ENCODE measurements at places on chromosomes 6 and 20.

DNA sequence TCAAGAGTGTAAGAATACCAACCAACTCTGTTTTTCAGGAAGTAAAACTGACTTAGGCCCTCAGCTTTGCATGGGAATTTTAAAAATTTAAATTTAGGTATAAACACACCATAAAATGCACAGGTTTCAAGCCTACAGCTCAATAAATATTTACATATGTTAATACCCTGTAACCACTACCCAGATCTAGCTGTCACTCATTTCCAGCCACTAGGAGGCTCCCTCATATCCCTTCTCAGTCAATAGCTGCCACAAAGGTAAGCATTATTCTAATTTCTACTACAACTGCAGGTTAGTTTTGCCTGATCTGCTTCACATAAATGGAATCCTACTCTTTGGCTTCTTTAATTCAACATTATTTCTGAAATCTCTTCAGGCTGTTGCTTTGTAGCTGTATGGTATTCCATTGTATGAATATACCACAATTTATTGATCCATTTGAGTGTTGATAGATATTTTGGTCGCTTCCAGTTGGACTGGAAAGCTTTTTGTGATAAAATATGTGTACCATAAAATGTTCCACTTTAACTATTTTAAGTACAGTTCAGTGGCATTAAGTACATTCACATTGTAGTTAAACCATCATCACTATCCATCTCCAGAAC, 32.5 kb upstream of the MEI4 start:
- DNase-seq, result no peak

GRCh38 chr6:138107078-138107751, at the start of gene PERP:
TSS of gene PERP (minus strand) at chr6:138107419. CDS start at chr6:138107340, 79 bp downstream.
- DNase-seq, result peak; percentile 90

DNA sequence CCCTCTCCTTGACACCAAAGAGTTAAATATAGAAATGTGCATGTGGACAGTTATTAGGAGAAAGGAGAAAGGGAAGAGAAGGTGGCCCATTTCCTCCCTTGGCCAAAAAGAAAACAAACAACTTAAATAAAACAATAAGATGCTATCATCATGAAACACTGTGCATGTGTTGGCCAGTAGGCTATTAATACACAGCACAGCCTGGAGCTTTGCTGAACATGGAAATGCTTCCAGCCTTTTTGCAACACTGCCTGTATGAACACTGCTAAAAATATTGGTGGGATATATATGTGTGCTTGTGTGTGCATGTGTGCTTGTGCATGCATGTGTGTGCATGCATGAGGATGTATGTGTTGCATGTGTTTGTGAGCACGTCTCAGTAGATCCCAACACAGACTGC, 100.4 kb downstream of the LY86 start:
- DNase-seq, result no peak

GRCh38 chr6:15530411-15530810, 132.4 kb downstream of the DTNBP1 start:
- DNase-seq, result no peak

DNA sequence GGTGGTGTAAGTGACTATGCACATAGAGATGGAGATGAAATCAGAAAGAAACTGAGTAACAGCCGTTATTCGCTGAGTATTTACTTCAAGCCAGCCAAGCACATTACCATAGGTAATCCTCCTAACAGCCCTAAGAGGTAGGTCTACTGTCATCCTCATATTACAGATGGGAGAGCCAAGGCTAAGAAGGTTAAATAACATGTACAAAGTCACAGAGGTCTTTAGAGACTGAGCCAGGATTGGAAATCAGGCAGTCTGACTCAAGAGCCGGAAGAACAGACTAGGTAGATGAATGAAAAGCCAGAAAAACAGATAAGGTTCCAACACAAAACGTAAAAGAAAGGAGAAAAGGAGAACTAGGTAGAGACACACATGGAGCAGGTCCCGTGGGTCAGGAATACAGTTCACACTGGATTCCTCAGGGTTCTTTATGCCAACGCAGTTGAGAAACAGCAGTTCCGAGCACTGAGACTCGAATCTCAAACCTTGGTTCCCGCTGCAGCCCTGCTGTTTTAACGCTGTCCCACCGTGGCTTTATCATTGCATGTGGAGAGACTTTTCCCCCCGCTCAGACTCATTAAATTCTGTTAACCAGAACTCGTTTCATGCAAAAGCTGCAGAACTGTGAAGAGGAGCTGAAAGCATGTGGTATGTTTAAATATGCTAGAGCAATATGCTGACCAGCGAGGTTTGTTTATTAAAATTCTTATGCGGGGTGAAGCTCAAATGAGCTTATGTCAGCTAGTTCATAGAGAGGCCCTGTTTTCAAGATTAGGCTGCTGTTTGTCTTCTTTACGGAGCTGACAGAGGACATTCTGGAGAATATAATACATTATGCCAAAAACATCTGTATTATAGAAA, 537.9 kb downstream of the CD83 start:
- no peak for DNase-seq

DNA sequence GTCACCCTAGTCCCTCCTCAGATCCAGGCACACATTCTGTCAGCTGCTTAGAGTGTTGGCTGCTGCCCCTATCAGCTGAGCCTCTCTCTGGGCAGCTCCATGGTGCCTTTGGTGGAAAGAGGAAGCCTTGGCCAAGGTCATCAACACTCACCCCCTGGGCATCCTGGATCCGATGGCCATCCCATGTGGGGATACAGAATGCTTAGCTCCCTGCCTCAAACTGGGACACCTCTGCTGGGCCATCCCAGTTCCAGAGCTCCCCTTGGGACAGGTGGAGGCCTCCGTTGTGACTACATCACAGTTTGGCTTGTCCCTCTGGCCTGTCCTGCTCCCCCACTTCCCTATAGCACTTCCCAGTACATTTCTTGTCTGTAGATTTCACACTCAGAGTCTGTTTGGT, 45.6 kb downstream of the TOX2 start:
- DNase-seq, result peak; percentile 52

DNA sequence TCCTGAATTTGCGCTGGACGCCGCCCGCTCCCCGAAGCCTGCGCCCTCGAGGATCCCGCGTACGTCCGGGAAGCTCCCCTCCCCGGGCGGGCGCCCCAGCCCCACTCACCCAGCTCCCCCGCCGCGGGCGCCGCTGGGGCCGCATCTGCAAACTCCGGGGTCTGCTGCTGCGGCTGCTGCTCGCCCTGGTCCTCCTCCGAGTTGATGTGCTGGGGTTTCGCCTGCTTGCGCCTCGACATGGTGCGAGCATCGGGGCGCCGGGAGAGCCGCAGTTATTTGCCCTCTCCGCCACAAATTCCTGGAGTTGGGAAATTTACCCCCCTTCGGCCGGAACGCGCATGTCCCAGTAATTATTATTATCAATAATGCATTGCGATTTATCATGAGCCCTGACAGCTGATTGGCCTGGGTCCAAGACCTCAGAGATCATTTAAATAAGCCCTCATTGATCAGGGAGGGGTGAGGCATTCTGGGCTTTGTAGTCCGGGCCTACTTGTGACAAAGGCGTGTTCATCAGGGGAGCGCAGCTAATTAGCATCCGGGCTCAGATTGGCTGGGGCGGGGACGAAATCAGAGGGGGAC, at the start of gene SALL4:
TSS of gene SALL4 (minus strand) at position 352 of the 582 bp plus-strand sequence. CDS start at position 239, 113 bp downstream.
- DNase-seq, result no peak

GRCh38 chr20:49380337-49380780, 102.1 kb downstream of the KCNB1 start:
- no peak for DNase-seq

DNA sequence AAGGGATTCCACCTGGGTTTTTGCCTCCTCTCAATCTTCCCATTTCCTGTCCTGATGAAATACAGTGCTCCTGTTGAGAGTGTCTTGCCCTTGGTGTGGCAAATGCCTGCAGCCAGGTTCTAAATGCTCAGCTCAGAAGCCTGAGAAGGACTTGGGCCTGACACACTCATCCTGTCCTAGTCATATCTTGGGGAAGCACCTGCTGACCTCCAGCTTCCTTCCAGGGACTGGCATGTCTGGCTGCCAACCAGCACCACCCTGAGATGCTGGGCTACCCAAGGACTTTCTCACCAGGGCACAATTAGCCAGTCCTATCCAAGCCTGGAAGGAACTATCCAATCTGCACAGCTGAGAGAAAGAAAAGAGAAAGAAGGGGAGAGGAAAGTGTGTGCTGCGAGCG, 43.4 kb downstream of the LRFN2 start:
- no peak for DNase-seq

DNA sequence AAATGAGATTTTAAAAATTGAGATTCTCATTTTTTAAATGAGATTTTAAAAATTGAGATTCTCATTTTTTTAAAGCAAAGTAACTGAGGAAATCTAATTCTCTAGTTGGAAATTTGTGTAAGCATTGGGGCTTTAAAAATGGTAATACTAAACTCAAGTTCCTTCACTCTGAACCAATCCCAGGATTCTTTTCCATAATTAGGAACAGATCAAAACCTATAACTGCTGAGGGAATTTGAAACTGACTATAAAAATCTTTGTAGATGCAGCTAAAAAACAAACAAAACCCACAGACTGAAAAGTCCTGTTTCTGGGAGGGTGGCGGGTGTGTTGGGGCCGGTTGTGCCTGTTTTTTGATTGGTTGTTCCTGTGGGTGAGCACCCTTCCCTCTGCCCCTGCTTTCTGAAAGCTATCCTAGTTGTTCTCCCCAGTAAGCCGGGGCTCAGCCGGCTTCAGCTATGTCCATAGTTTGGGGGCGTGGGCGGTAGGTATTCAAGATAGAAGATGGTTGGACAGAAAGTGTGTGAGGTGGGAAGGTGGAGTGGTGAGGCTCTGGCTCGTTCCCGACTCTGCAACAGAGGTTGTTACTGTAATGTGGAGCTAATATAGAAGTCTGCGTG, 49.3 kb downstream of the GFRA4 start:
- DNase-seq, result no peak

GRCh38 chr20:13142143-13142542, 78.9 kb upstream of the ISM1 start:
- no peak for DNase-seq

- DNase-seq, result peak; percentile 48
Observed at GRCh38 chr20:63114006-63114692, 101.8 kb downstream of the YTHDF1 start.

DNA sequence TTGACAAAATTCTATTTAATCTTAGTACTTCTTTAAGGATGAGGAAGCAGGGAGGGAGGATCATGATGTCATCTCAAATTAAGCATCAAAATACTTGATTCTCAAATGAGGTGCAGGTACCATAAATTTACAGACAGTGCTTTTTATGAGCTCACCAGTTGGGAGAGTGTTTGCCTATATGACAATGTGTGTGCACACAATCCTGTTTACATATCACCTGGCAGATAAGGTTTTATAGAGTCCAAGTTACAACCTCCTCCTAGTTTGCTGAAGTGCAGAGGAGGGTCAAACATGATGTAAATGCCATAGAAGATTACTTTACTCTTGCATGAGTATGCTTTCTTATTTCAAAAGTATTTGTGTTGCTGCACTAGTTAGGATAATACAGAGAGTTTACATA, 6.4 kb downstream of the ATXN1 start:
- DNase-seq, result no peak

Data from activated effector memory CD4-positive, alpha-beta T cell treated with anti-CD3 and anti-CD28 coated beads, Interleukin-2, amount 50 U/mL, for 16 hours (primary cell).